ENCODE measurements at places on chromosomes 5 and 9.
A peak's percentile ranks its signal among the peaks of the same experiment; 100 is the strongest.

DNA sequence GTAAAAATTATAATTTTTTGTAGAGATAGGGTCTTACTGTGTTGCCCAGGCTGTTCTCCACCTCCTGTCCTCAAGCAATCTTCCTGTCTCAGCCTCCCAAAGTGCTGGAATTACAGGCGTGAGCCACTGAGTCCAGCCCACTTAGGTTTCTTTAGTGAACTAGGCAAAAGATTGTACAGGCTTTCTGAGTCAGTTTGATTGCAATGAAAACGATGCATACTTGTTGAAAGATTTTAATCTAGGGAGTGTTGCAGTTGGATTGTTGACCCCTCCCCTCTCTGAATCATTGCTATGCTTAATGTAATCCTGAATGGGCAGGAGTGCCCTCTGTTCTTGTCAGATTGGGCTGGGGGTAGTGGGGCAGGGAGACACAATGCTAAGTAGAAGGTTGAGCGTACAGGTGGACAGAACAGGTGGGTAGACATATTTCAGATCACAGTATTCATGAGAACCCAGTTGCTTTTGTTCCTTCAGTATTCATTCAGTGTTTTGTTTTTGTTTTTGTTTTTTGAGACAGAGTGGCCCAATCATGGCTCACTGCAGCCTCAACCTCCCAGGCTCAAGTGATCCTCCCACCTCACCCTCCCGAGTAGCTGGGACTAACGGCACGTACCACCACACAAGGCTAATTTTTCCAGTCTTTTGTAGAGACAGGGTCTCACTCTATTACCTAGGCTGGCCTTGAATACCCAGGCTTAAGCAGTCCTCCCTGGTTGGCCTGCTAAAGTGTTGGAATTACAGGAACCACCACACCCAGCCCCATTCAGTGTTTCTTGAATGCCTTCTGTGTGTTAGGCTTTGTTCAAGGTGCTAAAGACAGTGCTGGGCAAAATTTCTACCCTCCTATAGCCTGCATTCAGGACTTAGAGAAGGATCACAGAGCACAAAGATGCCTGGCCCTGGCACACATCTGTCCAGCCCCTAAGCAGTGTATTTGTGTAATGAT is 70.1 kb downstream of the KIAA1958 start:
- peak; percentile 43 for DNase-seq

DNA sequence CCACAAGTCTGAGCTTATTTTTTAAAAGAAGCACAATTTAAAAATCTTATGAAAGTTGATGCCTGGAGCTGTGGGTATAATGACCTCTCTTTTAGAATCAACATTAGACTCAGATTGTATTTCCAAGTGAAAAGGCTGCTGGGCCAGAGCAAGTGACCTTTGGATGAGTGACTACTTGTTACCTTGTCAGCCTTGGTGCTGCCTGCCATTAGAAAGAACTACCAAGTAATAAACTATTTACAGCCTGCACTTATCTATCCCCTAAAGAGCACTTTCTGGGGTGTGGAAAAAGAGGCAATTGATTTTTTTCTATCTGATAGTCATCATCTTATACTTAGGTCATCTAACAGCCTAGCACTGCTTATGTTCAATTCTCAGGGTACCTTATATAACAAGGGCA is 134.9 kb upstream of the FBXL17 start:
- peak; percentile 49 for DNase-seq

- DNase-seq: no peak
Observed at GRCh38 chr9:35464141-35465025, 25.5 kb upstream of the RUSC2 start.

DNA sequence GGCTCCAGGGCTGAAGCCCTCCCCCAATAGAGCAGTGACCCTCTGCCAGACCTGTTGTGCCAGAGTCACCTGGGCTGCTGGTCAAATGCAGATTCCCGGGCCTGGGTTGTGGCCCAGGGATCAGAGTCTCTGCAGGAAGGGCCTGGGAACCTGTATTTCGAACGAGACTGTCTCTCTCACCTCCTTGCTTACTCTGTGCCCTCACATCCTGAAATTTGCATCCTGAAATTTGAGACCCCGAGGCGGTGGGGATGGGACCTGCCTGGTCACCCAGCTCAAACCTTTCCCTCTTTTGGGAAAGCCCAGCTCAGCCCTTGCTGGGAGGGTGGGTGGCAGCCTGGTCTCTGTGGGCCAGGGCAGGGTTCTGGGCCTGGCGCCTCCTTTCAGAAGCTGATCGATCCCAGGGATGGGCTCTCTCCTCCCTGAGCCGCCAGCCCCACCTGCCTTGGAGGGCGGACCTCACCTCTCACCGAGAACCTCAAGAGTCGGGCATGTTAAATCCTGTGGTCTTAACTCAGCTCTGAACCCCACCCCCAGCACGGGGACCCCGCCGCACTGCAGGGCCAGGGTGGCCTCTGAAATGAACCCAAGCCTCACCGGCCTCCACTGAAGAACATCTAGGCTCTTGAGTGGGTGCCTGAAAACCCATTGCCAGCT is 44.0 kb upstream of the IER5L start:
- no peak for DNase-seq

- DNase-seq: peak; percentile 34
Observed at GRCh38 chr5:14595189-14595588, 13.6 kb downstream of the OTULINL start.

GRCh38 chr5:10034001-10034400 is 215.7 kb downstream of the ATPSCKMT start:
- DNase-seq: peak; percentile 13

DNA sequence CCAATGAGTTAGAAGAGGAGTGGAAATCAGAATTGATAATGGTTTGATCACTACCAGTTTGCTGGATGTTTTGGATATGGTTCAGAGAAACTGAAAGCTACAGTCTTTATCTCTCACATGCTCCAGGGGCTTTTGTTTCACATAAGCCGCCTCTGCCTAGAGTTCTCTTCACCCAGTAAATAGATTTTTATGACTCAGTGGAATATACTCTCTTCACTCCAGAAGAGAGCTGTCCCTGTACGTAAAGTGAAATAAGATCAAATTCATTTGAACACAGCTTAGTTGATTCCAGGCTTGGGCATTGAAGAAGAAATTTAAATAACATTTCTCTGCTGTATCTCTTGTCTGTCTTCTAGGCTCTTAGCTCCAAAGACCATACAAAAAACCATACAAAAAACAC is 184.9 kb downstream of the TRPM3 start:
- DNase-seq: no peak

DNA sequence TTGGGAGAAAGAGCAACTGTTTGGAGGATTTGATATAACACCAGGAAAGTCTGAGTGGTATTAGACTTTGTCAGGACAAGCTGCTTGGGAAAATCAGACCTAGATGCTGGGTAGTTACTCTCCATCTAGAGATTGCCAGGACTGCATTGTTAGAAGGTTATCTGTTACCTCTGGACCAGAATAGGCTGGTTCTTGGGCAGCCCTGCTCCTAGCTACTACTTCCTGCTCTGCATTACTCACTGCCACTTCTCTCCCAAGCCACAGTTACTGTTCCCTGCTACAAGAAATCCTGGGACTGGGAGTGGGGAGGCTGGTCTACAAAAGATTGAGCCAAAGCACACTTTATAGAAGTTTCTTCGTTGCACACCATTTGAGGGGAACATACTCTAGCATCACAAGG is 95.5 kb upstream of the KCNN2 start:
- DNase-seq: no peak

- no peak for DNase-seq
Observed at GRCh38 chr9:84609779-84610178, 59.8 kb upstream of the NTRK2 start.

DNA sequence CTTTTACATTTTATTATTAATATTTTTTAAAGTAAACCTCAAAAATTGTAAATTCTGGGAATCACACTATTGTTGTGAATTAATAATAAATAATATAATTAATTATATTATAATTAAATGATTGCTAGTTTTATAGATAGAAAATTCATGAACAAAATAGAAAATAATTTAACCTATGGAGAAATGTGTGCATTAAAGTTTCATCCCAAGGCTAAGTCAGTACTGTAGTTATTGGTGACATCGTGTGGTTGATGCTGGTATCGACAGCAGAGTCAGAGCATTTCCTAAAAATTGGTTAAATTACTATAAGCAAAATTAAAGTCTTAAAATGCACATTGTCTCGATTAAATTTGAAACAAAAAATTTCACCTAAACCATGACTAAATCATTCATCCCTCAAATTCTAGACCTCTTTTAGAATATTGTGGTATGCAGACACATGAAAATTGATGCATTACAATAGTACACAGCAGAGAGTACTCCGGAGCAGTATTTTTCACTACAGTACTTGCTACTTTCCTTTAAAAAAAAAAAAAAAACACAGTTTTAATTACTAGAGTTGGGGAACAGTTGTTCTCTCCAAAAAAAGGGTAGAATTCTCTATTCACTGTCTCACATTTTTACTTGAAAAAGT is 73.9 kb downstream of the RORB start:
- peak; percentile 44 for DNase-seq

- DNase-seq: no peak
Observed at GRCh38 chr5:31957151-31957550, 217.0 kb downstream of the GOLPH3 start.

DNA sequence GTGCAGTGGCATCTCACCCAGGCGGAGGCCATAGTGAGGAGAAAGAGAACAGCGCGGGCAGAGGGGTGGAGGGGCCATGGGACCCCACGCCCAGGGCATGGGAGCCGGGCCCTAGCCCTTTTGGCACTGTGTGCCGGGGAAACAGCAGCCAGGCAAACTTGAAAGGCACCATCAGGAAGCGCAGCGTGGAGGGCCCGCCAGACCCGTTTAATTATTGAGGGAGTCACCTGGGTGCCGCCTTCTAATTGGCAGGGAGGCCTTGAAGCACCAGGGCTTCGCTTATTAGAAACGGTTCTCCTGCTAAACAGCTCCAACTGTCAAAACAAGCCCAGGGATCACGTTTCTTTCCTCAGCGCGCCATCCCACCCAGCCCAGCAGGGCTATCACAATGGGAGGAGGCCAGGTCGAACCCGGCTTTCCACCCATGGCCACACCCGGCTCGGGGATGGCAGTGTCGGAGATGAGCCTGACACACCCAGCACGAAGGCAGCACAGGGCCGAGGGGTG is 104.6 kb upstream of the SARDH start:
- no peak for DNase-seq

GRCh38 chr5:77855369-77855768 is 79.2 kb upstream of the TBCA start:
- DNase-seq: no peak

DNA sequence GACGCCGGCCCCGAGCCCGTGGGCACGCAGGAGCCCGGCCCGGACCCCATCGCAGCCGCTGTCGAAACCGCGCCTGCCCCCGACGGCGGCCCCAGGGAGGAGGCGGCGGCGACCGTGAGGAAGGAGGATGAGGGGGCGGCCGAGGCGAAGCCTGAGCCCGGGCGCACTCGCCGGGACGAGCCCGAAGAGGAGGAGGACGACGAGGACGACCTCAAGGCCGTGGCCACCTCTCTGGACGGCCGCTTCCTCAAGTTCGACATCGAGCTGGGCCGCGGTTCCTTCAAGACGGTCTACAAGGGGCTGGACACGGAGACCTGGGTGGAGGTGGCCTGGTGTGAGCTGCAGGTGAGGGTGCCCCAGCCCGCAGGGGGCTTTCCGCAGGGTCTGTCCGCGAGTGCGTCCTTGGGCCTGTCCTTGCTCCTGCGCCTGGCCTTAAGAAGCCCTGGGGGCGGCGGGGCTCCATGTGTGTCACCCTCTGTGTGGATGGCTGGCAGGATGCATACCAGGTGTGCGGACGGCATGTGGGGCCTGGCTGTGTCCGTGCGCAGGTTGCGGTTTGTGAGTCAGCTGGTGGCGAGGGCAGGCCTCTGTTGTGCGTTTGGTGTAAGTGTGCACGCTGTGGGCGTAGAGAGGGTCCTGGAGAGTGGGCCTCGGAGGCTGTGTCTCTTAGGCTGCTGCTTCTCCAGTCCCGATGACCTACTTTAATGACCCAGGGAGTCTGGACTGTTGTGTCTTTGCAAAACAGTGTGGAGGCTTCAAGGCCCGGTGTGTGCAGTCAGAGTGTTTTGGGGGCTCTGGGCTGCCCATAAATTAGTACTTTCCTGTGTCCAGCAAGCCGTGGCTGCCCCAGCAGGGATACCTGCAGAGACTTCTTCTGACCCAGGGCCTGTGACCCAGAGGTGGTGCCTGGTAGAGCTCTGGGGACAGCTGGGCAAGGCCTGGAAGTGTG is 1.6 kb downstream of the WNK2 start:
- no peak for DNase-seq

DNA sequence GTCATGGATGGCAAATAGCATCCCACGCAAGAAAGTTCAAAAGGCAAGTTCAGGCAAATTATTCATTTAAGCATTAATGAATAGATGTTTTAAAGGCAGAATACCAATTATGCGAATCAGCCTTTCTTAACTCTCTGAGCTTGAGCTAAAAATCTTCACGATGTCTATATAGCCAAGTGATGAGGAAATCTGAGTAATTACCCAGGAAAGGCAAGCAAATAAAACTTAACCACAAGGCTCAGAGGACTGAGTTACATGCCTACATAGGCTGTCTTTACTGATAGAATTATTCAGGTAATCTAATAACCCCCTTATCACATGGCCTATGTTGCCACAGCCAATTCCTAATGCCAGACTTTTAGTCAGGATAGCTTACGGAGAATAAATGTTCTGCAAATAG is 120.8 kb upstream of the MTAP start:
- DNase-seq: no peak

GRCh38 chr9:78559449-78559885 is 262.5 kb downstream of the PSAT1 start:
- no peak for DNase-seq

GRCh38 chr5:151205411-151205810 is 18.5 kb downstream of the CCDC69 start:
- no peak for DNase-seq

GRCh38 chr9:70979966-70980365 is 141.5 kb downstream of the TRPM3 start:
- DNase-seq: no peak

DNA sequence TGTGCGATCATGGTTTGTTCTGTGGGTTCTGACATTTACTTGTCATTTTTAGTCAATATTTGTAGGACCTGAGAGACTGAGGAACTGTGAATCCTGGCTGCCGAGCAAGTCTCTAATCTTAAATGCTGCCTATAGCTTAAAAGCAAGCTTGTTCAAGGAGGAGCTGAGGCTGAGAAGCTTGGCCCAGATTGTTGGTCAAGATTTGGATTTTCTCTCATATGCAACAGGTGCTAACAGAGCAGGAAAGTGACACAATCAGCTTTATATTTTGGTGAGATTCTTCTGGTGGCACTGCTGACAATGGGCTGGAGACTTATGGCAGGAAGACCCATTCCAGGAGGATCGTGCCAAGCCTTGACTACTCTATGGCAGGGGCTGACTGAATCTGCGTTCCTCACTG is 192.5 kb downstream of the MAPKAP1 start:
- no peak for DNase-seq

GRCh38 chr9:94719878-94720277 is 6.6 kb upstream of the AOPEP start:
- no peak for DNase-seq

- no peak for DNase-seq
Observed at GRCh38 chr9:4207123-4207875, 92.6 kb downstream of the GLIS3 start.

GRCh38 chr9:93601063-93601462 is 24.7 kb downstream of the PHF2 start:
- DNase-seq: no peak

DNA sequence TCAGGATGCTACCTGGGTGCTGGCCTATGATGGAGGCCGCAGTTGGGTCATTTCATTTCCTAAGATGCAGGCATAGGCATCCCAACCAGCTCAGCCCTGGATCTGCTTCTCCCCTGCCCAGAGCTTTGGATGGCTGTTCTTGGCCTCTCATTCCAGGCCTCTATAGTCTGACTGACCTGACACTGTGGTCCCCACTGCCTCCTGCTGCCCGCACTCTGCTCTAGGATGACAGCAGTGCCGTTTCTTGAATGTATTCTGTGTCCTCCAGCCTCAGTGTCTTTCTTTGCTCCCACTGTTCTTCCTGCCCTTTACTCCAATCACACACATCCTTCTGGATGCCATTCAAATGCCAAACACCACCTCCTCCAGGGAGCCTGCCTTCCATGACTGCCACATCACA is 235.7 kb downstream of the HSPA4 start:
- DNase-seq: peak; percentile 75

Measured in hepatocyte (in vitro differentiated cells).